ENCODE measurements at places on chromosomes 12 and 14.

DNA sequence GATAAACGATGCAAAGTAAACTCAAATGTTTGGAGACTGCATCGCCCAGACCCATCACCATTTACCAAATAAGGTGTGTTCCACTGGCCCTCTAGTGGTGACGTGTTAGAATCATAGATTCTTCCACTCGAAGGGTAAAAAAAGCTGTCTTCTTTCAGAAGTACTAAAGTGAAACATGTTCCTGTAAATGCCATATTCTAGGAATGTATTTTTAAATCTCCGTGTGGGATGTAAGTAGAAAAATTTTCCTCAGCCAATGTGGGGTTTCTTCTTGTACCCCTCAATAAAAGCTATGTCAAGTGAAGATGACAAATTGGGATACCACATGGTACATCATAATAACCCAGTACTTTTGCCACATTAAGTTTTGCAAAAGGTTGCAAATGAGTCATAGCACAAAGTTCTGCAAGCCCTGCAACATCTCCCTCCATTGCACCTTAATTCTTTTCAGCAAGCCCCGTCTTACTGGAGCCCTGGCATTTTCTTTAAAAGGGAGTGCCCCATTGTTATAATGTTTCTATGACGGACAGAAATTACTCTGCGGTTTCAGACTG is 100.8 kb downstream of the CCER1 start:
- peak; percentile 7 for DNase-seq

- DNase-seq = no peak
Observed at GRCh38 chr12:41681898-41682297, 462.8 kb downstream of the GXYLT1 start.

DNA sequence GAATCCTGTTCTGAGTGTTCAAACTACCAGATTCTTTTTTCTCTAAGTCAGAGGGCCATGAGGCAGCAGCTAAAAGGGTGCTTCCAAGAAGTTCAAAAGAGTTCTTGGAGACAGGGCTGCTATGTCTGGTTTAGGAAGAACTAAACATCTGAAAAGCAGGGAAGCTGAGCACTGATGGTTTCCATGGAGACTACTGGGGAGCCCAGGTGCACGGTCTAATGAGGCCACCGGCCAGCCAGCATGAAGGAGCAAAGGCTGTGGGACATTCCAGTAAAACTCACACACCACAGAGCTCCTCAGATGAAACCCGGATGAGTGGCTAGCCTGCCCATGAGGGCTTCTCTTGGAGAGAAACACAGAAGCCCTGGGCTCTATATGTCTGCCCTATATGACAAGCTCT is 97.3 kb downstream of the KCNK10 start:
- no peak for DNase-seq

GRCh38 chr14:25868521-25869314 is 729.1 kb downstream of the NOVA1 start:
- no peak for DNase-seq

- DNase-seq = no peak
Observed at GRCh38 chr14:71060825-71061455, 153.7 kb downstream of the PCNX1 start.

DNA sequence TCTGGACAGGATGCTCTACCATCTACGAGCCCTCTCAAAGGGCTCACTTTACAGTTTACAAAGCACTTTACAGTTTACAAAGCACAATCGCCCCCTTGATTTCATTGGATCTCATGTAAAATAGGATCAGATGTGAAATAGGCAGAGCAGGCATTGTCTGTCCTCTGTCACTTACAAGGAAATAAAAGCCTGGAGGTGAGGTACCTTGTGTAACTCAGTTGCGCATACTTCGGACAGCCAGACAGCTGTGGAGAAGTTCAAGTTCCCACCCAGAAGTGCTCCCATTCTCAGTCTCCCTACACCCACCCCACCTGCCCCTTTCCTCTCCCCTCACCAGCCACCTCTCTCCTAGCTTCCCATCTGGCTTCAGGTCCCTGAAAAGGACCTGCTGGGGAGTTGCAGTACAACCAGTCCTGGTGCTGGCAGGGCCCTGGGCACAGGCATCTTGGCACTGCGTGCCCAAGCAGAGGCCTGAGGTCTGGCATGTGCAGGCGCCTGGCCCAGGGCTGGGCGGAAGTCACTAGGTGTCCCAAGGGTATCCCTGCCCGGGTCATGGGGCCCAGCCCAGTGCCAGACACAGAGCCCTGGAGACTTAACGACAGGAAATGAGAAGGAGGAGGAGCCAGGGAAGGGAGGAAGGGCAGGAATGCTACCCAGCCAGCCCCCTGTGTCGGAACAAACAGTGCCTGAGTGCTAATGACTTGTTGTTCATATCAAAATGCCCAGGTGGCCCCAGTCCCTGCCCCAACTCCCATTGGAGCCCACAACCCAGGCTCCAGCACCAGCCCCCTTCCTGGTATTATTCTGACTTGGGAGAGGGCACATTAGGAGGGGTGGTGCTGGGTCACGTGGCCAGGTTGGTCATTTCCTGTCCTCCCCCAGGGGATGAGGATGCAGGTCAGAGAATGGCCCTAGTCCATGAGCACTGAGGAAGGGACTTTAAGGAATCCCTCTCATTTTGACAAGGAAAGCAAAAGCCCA is 5.4 kb downstream of the RAPGEF3 start:
- no peak for DNase-seq

- DNase-seq = no peak
Observed at GRCh38 chr14:103711516-103712431, 3.5 kb downstream of the XRCC3 start.

DNA sequence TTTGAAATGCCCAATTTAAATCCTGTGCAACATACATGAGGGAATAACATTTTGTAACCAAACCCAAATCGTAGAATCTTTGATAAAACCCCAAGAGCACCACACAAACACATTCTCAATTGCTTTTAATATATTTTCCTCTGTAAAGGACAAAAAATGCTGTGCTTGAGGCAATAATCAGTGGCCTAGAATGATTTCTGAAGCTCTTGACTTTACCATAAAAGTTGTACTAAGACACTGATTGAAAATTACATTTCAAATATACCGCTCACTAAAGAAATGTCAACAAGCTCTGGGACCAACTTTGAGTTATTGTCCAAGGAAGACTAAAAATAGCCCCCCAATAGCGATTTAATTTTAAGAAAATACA is 1.5 kb downstream of the EML5 start:
- no peak for DNase-seq

- DNase-seq = no peak
Observed at GRCh38 chr12:9756170-9756569, 4.5 kb downstream of the CD69 start.

DNA sequence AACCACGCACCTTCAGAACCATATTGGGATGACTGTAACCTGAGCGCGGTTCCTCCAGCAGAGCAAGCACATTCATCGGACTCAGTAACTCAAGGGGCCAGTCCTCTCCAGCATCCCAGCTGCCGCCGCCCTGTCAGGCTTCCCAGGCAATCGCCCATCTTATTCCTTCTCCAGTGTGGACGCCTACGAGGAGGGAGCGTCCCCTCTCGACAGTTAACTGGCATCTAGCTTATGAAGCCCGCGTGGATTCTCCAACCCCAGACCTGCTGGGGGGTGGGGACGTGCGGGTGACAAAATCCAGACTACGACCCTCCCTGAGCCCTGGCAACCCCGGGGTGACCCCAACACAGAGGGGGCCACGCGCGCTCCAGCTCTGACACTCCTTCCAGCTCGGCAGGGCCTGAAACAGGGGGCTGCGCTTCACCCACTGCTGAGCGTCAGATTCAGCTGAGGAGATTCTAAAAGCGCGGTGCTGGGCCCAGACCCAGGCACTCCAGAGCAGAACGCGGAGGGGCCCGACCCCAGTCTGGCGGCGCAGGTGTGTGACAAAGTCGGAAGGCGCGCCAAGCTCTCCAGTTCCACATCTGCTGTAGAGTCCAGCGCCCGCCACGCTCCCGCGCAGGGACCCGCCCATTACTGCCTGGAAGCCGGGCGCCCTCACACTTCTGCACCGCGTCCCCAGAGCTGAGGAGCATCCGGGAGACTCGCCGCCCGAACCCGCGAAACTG is 43.9 kb upstream of the ESR2 start:
- no peak for DNase-seq

- no peak for DNase-seq
Observed at GRCh38 chr12:87119713-87120112, 863.5 kb upstream of the MGAT4C start.

- no peak for DNase-seq
Observed at GRCh38 chr12:2113119-2113912, 60.5 kb downstream of the CACNA1C start.

DNA sequence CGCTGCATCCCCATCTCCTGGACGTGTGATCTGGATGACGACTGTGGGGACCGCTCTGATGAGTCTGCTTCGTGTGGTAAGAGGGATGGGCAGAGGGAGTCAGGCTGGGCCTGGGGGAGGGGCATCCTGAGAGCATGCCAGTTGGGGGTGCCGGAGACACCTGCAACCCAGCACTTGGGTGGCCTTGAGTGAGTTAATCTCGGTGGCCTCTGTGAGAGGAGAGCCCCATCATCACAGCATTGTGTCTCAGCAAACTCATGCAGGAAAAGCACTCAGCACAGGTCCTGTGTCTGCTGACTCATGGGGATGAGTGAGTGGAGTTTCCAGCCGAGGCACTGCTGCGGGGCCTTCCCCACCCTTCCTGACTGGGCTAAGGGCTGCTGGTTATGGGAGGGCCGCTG is 19.6 kb upstream of the LRP1-AS start:
- DNase-seq = no peak

GRCh38 chr12:132554845-132555630 is 55.3 kb downstream of the LRCOL1 start:
- DNase-seq = no peak

DNA sequence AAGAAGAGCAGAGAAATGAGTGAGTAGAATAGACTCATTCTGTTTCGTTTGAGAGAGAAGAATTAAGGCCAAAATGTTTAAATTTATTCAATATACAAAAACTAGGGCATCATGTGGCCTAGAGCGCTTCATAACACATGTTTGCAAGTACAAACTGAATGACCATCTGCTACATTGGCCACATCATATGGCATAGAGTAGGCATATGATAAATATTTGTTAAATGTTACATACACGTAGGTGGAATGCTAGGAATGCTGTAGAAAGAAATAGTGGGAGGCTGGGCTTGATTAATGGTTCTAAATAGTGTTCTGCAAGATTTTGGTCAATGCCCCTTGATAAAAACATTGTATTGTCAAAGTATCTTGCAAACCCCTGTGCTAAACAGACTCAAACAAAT is 10.8 kb downstream of the MGP start:
- DNase-seq = no peak

DNA sequence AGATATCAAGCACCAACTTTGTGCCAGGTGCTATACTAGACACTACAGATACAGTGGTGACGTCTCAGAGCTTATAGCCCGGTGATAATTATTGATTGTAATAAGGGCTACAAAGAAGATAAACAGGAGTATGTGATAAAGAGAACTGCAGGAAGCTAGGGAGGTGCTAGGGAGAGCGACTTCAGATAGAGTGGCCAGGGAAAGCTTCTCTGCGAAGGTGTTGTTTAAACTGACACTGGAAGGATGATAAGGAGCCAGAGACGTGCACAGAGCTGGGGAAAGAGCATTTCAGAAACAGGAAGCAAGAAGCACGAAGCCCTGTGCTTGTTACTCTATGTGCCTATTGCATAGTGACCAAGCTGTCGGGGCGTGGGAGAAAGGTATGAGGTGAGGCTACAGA is 48.1 kb upstream of the OTX2 start:
- DNase-seq = no peak
